ENCODE measurements at places on chromosomes 5 and 9. TPM values are rescaled to one million over a fixed set of nuclear protein-coding genes. Genes with fewer than 3 reads are reported as not detected.
A peak's percentile ranks its signal among the peaks of the same experiment; 100 is the strongest.

GRCh38 chr9:4287886-4288588, 11.8 kb downstream of the GLIS3 start:
- no peak for DNase-seq

GRCh38 chr9:133636902-133637301, 739 bp downstream of the DBH start:
- no peak for DNase-seq

- DNase-seq = peak; percentile 6
These were observed at the start of gene IFNW1 for GRCh38 chr9:21141427-21141882. Gene IFNW1, minus strand, starts transcription at chr9:21141832. Its CDS starts 262 bp downstream, at chr9:21141570.

GRCh38 chr9:38423273-38423972, 831 bp downstream of the IGFBPL1 start:
- no peak for DNase-seq

DNA sequence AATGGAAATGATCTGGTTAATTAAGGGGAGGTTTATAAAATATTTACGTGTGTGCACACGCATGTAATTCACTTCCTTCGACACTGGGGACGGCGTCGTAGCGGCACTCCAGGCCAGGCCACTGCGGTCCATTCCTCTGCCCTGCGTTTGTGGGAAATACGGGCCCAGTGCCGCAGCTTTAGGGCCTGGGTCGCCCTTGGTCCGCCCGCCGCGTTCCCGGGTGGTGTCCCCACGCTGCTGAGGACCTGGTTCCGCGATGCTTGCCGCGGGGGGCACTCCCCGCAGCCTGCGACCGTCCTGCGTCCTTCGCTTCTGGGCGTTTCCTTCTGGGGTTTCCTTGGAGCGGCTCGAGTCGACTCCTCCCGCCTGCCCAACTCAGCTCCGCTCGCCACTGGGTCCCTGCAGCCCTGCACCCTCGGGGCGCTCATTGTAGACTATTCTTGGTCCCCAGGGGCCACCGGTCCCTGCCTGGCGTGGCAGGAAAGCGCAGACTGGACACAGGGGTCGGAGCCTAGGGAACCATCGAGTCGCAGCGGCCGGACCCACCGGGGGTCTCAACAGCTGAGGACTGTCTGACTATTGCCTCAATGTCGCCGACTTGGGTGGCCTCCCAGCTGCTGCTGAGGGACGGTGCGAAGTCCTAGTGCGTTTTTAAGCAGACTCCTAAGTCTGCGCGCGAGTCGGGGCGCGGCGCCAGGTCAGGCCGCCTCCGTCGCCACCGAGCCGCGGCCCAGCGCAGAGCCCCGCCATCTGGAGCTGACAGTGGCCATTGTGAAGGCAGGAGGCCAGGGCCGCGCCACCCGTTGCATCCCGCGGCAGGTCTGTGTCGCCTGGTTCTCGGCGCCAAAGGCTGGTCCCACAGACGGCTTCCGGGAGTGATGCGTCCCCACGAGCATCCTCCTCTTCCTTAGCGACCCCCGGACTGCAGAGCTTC, 4.4 kb upstream of the IRX1 start:
- DNase-seq = no peak

DNA sequence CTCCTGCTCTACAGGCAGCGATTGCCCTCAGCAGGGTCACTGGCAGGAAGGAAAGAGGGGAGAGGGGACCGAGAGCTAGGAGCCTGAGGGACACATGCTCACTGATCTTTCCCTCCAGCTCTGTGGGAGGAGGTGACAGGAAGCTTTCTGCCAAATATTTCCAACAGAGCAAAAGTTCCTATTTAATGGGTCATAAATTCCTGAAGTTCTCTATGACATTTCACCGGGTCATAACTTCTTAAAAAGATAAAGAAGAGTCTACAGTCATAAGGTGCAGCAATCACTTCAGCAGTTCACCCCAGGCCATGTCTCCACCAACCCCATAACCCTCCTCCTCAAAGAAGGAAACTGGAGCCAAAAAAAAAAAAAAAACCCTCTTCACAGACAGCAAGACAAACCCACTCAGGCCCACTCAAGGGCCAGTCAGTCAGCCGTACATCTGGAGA, 481.1 kb downstream of the NR2F1-AS1 start:
- DNase-seq = no peak

DNA sequence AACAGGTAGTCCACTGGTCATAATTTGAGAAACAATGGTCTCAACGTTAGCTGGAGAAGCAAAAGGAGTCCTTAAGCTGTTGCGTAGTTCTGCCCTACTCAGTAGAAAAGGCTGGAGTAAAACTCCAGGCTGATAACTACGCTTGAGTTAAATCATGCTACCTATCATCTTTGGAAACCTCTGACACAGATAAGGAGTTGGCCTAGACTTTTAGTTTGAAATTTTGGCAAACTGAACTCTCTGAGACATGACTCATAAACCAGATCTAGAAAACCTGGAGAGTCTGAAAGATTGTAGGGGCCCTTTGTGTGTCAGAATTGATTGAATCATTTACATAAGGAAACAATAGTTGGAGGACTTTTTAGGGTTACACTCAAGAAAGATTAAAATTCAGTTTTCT, 26.3 kb downstream of the NMUR2 start:
- no peak for DNase-seq

DNA sequence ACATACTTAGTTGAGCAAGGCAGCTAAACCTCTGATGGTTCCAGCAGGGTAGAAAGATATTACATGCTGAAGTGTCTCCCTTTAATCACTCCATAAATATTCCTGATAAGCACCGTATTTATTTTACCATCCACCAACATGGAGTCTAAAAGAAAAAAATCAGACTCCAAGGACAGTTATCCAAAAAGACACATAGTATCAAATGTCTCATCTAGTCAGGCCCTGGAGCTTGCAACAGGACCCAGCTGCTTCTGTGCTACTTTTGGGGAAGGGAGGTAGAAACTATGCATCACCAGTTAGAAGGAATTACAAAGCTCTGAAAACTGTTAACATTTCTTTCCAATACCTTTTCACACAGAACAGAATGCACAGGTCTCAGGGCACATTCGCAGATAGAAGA, 88.1 kb downstream of the S1PR3 start:
- no peak for DNase-seq

DNA sequence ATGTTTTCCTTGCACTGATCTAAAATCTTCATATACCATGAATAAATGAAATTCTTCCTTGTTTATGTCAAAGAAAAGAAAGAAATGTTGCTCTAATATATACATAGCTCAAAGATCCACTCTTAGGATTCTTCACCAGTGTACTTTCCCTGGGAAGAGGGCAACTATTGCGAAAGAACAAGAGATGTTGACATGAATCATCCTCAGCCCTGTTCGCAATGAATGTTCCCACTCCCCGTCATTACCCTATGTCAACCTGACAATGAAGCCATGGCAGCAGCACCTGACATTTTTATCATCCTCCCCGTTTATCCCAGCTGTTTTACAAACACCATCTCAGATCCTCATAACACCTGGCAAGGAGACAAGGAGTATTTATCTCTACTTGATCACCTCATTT, 409.1 kb upstream of the GRIA1 start:
- no peak for DNase-seq

DNA sequence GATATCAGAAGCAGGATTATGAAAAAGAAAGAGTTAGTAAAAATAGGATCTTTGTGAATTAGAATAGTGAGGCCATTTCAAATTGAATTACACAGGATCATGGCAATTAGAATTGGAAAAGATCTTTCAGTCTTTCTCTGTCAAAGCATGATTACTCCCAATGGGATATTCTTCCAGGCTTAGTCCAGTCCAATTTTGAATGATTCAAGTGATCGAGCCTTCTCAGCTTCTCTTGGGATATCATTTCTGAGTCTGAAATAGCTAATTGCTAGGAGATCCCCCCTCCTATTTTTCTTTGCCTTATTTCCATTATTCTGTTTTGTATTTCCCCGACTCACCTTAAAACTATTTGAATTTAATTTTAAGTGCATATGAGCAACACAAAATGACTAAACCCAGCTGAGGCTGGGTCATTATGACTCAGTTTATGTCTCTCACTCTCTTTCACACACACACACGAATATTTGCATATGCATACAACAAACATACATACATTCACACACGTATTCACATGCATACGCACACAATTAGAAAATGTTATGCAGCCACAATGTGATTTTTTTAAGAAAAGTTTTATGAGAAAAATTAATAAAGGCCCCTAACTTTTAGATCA, 34.8 kb upstream of the EFNA5 start:
- no peak for DNase-seq

DNA sequence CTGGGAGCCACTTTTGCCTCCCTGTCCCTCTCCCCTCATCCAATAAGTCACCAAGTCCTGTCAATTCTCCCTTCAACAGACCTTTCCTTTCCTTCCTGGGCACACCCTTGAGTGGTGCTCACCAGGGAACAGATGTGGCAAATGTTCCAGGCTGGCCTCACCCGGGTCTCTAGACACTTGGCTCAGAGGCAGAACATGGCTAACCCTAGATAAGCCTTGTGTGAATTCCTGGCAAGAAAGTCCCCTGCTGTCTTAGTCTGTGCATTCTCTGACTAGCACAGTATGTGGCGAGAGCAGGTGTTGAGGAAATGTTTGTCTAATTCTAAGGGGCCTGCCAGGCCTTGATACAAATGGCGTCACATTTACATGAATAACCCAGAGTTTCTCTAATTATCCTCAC, 41.2 kb upstream of the PTGS1 start:
- no peak for DNase-seq

DNA sequence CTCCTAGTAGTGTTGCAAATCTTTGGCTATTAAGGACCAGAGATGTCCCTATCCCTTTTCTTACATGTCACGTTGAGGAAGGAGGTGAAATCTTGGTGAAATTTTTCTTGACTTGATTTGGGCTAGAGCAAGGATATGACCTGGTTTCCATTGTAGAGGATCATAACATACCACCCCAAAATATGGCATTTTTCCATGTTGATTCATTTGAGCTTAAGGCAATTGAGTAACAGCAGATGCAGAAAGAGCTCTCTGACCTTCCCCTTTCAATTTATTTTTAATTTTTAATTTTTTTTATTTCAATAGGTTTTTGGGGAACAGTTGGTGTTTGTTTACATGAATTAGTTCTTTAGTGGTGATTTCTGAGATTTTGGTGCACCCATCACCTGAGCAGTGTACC, 61.2 kb upstream of the MAP1B start:
- DNase-seq = no peak

- peak; percentile 3 for DNase-seq
These were observed 56.3 kb downstream of the TSSK1B start for GRCh38 chr5:113378514-113378913.

GRCh38 chr9:12684974-12685373, 8.2 kb upstream of the TYRP1 start:
- DNase-seq = no peak

DNA sequence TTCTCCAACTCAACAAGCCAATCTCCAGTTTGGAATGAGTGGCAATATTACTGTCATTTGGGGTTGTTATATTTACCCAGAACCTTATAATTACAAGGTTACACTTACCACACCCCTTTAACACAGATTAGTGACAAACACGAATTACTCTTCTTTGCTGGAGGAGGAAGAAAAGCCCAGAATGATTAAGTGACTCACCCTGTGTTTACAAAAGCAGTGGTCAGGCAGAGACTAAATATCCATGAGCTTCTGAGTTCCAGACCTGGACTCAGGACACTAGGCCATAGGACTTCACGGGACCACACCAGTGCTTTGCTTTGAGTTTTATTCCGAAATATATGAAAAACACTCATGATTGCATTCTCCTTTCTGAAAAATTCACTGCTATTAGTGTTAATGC, 370.8 kb downstream of the TLE1 start:
- peak; percentile 69 for DNase-seq

DNA sequence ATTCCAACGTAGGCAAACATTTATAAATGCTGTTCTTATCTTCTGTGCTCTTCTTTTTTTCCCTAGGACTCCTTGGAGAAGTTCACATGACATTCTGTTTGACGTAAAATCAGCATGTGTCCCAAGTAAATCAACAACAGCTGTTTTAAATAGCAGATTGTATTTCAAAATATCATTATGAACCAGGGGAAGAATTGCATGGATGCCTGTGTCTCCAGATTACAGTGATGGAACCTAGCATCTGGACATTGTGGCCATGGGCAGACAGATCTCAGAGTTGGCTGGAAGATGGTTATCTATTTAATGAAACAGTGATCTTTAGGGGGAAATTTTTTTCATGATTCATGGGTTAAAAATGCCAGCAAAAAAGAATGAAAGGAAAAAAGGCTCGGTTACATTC, 222.0 kb downstream of the MAN2A1 start:
- DNase-seq = no peak

DNA sequence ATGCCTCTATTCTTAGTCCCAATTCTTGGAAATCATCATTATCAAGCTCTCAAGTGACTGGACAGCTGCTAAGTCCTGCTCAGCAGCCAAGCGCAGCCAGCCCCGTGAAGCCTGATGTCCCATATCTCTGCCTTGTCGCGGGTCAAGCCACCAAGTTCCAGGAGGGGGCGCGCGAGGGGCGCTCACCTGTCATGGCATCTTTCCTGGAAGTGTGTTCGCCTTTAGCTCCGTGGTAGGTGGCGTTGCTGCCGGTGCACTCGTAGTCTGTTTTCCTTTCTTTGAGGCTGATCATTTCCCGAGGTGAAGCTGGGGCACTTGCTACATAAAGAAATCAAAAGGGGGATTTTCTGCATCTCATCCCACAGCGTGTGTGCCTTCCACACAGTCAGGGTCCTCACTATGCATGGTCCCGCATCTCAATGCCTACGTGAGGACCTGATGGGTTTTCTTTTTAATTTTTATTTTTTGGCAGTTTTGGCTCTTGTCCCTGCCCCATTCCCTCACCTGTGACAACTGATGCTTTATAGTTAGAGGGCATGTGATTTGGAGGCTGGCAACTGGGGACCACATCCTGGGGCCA, 227.0 kb upstream of the DAP start:
- DNase-seq = peak; percentile 86

DNA sequence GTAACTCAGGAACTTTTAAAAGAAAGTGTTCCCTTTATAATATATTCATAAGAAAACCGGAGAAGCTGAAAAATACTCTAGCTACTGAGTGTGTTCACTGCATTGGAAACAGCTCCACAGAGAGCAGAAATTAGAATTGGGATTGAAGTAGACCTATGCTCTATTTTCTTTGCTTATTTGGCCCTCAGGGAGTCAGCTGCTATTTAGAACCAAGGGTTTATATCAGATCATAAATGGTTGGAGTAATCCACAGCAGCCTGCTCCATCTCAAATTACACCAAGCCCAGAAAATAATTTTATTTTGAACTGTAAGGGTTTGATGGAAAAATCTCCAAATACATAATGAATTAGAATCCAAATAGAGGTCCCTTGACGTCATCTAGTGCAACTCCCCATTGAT, 202.6 kb downstream of the ADAMTSL1 start:
- no peak for DNase-seq

- peak; percentile 18 for DNase-seq
These were observed 46.1 kb downstream of the PTTG1 start for GRCh38 chr5:160467555-160468362.

GRCh38 chr5:159850160-159850559, 66.1 kb upstream of the ADRA1B start:
- DNase-seq = no peak

The TEX48 gene
- total RNA-seq = not detected

The AQP7 gene
- 0.21 TPM for total RNA-seq

The ARL15 gene
- total RNA-seq = 20.8 TPM

The F12 gene
- 52.9 TPM for total RNA-seq

The LRRC70 gene
- total RNA-seq = 0.33 TPM

The GMCL2 gene
- not detected for total RNA-seq

The ANKS6 gene
- total RNA-seq = 43.7 TPM

The PRSS3 gene
- total RNA-seq = 123 TPM

The NACC2 gene
- 32.6 TPM for total RNA-seq

The SYK gene
- total RNA-seq = 24.2 TPM

The PRRX2 gene
- total RNA-seq = not detected

The MAP3K1 gene
- 18.4 TPM for total RNA-seq

The OCLN gene
- total RNA-seq = 43.6 TPM

The CPLANE1 gene
- total RNA-seq = 0.97 TPM
